ENCODE measurements at places on chromosomes 7 and 10.

- no peak for DNase-seq
Observed at GRCh38 chr10:30057894-30058556, 1.4 kb downstream of the JCAD start.

DNA sequence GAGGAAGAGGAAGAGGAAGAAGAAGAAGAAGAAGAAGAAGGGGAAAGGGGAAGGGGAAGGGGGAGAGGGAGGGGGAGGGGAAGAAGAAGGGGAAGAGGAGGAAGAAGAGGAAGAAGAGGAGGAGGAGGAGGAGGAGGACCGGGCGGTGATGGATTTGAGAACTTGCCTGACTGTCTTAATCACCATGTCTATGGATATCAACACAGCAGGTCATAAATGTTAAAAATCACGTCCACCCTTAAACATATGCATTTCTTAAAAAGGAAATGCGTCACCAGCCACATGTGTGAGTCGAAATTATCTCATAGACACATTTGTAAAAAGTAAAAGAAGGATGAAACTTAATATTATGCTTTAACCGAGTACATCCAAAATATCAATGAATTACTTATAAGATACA lies 42.1 kb upstream of the INSIG1 start:
- no peak for DNase-seq

GRCh38 chr10:101609481-101609880 lies 21.4 kb downstream of the DPCD start:
- DNase-seq = no peak

GRCh38 chr10:29830531-29831512 lies 196.1 kb upstream of the SVIL start:
- no peak for DNase-seq

Measured in stimulated activated CD8-positive, alpha-beta memory T cell treated with anti-CD3 and anti-CD28 coated beads, Interleukin-12 subunit alpha, Interleukin-12 subunit beta, amount 100 ng/mL, for 1 hour (primary cell).